ENCODE measurements at places on chromosomes 6 and 20.

DNA sequence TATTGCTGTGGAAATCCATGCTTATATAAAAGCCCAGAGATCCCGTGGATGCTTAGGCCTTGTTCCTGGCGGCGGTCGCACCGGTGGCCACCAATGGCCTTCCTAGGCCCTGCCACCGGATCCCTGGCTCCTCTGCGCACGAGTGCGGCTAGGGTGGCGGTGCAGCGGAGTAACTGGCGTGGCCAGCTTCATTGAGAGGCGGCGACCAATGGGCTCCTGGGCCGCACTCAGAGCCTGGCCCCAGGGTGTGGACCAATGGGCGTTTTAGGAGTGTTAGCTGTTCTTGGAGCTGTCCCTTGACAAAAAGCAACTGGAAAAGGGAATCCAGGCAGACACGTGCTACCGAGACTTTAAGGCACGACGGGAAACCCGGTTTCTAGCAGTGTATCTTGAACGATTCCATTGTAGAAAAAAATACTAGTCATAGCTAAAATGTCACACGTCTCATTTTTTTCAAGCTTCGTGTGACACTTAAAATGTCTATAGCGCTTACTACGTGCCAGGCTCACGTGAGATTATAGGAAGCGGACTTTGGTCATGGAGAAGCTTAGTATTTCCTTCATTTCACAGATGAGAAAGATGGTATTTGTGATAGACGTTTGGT, 1.7 kb downstream of the AMD1 start:
- peak; percentile 79 for DNase-seq

GRCh38 chr20:55160037-55160436, 684.6 kb downstream of the DOK5 start:
- DNase-seq = no peak

- no peak for DNase-seq
Observed at GRCh38 chr6:16228709-16229665, 9.4 kb upstream of the GMPR start.

GRCh38 chr6:135215563-135215962, 34.5 kb downstream of the MYB start:
- no peak for DNase-seq

DNA sequence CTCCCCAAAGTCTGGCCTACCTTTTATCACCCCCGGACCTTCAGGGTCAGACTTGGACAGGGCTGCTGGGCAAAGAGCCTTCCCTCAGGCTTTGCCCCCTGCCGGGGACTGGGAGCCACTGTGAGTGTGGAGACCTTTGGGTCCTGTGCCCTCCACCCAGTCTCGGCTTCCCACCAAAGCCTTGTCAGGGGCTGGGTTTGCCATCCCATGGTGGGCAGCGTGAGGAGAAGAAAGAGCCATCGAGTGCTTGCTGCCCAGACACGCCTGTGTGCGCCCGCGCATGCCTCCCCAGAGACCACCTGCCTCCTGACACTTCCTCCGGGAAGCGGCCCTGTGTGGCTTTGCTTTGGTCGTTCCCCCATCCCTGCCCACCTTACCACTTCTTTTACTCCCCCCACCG, 10.3 kb downstream of the VEGFA start:
- no peak for DNase-seq

GRCh38 chr20:51437182-51437924, 105.2 kb downstream of the NFATC2 start:
- no peak for DNase-seq

- peak; percentile 27 for DNase-seq
Observed at GRCh38 chr6:116764961-116765841, at the start of gene FAM162B. TSS of gene FAM162B (minus strand) at chr6:116765719. CDS start at chr6:116765576, 143 bp downstream.

GRCh38 chr20:4082406-4083097, 67.2 kb upstream of the RNF24 start:
- DNase-seq = peak; percentile 66

DNA sequence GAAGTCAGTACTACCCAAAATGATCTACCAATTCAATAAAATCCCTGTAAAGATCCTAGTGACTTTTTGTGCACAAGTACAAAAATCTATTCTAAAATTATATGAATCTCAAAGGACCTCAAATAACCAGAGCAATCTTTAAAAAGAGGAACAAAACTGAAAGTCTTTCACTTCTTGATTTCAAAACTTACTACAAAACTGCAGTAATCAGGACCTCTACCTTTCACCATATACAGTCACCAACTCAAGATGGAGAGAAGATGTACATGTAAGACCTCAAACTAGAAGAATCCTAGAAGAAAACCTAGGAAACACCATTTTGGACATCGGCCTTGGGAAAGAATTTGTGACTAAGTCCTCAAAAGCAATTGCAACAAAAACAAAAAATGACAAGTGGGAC, 109.5 kb upstream of the CD93 start:
- DNase-seq = no peak

GRCh38 chr20:62317167-62317655, 14.4 kb downstream of the ADRM1 start:
- no peak for DNase-seq

DNA sequence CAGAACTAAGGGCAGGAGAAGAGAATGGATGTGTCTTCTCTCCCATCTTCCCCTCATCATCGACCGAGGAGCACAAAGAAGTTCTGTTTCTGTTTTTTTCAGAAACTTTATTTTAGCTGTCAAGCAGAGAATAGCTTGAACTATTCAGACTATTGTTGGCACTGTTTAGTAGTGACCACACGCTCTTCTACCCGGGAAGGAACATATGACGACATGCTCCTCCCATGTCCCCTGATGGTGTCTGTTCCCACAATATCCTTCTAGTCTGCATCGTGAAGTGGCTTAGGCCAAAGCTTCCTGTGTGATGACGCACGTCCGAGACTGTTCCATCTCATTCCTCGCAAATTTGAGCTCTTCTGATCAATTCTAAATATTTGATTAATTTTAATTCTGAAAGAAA, 27.2 kb upstream of the KIF25 start:
- no peak for DNase-seq

DNA sequence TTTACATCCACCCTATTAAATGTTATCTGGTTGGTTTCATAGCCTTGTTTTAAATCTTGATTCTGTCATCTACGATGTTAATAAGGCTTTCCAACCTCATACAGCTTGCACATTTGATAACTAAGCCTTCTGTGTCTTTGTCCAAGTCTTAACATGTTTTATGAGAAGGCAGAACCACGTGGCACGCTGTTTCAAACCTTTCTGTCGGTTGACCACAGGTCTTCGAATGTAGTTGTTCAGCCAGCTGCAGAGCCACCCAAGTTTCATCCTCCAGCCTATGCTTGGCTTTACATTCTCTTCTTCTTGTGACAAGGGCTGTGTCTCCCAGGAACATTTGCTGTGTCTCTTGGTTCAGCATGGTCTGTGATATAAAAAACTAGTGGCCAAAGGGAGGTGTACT, 15.7 kb upstream of the SGK2 start:
- DNase-seq = no peak

DNA sequence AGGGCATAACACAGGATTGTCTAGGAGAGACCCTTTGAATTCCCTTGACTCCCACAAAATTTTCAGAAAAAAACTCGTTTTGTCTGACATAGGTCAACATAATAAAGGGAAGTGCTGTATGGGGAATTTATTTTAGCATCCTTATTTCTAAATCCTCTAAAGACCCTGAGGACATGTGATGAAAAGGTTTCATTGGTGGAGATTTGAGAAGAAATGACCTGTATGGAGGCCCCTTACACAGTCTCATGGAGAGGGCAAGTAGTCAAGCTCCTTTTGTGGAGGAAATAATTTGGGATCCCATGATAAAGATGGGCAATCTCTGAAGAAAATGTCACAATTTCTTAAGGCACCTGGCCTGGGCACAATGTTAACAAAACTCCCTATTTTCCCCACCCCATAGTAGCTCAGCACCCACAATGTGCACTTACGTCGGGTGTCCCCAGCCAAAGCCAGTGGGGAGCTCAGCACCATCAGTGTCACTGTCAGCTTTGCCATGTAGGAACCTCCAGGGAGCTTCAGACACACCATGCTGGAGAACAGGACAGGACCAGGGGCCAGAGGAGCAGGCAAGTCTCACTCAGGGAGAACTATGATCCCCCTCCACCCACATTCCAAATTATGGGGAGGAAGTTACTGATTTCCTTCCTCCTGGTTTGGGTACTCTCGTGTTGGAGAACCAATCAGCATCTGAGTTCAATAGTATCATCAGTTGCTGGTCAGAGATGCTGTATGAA, at the start of gene HLA-DRB5:
TSS of gene HLA-DRB5 (minus strand) at position 591 of the 734 bp plus-strand sequence. CDS start at position 528, 63 bp downstream.
- DNase-seq = peak; percentile 17

DNA sequence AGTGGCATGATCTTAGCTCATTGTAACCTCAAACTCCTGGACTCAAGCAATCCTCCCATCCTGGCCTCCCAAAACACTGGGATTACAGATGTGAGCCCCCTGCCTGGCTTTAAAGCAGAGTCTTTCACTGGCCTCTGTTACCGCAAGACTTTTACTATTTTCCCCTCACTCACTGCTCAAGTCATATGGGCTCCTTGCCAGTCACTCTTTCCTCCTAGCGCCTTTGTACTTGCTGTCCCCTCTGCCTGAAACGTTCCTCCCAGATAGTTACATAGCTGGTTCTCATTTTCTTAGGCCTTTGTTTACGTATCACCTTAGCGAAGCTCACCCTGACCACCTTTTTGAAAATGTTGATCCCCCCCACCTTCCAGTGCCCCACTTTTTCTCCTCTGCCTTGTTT, 29.3 kb downstream of the RPRD1B start:
- no peak for DNase-seq

- DNase-seq = no peak
Observed at GRCh38 chr20:18637224-18637623, 49.4 kb downstream of the DTD1 start.

GRCh38 chr20:61169874-61170273, 82.2 kb upstream of the CDH4 start:
- DNase-seq = no peak

- DNase-seq = no peak
Observed at GRCh38 chr6:136401749-136402148, 112.1 kb upstream of the BCLAF1 start.

- DNase-seq = no peak
Observed at GRCh38 chr6:169045486-169045885, 208.2 kb downstream of the THBS2 start.

DNA sequence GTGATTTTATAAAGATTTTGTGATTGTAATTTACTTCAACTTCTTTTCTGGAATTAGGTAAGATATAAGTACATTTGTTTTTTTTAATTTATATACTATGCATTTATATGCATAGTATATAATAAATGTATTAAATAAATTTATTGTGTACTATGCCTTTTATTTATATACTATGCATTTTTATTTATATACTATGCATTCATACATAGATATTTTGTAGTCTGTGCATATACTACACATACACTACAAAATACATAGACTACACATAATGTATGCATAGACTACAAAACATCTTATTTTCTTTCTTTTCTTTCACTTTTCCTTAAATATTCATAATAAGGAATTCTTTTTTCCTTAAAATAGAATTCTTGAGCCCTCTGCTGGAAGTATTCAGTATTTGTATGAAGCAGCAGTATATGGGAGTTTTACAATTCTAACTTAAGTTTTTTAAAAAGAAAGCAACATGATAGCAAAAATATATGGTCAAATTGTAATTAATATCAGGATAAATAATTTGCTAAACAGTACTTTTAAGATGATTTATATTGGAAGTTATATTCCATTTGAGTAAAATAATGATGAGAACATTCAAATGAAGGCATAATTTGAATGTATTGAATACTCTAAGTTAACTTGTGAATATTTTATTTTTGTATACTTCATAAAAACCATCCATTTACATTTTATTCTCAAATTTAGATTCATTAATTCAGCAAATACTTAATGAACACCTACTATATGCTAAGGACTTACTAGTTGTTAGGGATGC, 129.3 kb downstream of the KLHL32 start:
- DNase-seq = no peak

- DNase-seq = peak; percentile 57
Observed at GRCh38 chr6:25788305-25788922, 33.9 kb downstream of the SLC17A4 start.

DNA sequence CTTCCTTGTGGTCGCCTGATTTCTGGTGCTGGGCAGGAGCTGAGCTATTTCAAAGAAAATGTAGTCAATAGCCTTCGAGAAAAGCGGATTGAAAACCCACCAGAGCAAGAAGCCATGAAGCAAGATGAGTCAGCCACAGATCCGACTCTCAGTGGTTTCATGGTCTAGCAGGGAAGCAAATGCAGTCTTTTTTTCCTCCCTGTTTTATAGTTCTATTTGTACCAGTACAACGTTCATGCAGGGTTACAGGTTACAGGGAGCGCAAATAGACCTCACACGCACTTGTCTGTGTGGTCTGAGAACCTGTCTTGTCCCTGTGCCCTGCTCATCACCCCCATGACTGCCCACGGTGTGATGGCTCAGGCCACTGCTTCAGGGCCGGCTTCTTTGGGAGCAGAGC, 309.8 kb upstream of the SUPT3H start:
- DNase-seq = no peak

DNA sequence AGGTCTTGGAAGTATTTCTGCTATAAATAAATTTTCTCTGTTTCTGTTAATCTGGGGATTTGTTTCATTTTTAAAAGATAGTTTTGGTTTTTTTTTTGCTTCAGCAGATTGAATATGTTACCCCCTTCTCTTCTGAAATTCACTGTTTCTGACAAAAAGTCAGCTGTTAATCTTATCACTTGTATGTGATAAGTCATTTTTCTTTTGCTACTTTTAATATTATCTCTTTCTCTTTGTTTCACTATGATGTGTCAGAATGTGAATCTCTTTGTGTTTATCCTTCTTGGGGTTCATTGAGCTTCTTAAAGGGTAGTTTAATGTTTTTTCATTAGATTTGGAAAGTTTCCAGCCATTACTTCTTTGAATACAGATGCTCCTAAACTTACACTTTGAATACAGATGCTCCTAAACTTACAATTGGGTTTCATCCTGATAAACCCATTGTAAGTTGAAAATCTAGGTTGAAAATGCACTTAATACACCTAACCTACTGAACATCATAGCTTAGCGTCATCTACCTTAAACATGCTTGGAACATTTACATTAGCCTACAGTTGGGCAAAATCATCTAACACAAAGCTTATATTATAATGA, 154.2 kb upstream of the COL21A1 start:
- DNase-seq = no peak

DNA sequence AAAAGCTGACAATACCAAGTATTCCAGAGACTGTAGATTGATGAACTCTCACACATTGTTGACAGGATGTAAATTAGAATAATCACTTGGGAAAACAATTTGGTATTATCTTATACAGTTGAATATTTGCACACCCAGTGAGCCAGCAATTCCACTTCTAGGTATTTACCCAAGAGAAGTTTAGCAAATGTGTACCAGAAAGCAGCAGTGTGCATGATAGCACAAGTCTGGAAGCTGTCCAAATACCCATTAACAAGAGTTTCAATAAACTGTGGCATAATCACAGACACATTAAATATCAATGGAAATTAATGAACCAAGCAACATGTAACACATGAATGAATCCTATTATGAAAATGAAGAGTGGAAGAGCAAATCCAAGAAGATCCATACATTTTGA, 233.6 kb downstream of the TPBG start:
- DNase-seq = no peak

GRCh38 chr6:164533045-164533362, 776.4 kb downstream of the C6orf118 start:
- DNase-seq = no peak

DNA sequence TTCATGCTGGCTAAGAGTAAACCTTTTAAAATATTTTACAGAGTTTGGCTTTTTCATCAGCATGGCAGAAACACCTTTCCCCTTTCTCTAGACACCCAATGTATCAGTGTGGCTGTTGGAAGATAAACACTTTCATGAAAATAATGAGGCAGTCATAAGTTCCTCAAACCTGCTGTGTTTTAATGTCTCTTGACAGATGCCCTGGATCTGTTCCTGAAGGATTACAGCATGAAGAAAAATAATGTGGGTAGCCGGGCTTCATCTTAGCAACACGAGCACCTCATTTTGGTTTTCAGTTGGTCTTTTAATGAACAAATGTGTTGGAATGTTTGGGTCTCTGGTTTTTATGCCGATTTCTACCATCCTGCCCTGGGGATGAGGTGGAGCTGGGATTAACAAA, 45.5 kb upstream of the UNC93A start:
- DNase-seq = no peak
